Aorta (tissue), 5 donors: ENCODE measurements at places on chromosomes 12 and 14. TPM values are rescaled to one million over a fixed set of nuclear protein-coding genes. Genes with fewer than 3 reads are reported as not detected.

AJUBA gene
- 12.9 TPM for total RNA-seq

TRIAP1 gene
- total RNA-seq, result 14.1 TPM

CYP27B1 gene
- total RNA-seq, result 0.94 TPM

KRT2 gene
- not detected for total RNA-seq

TPCN1 gene
- 128 TPM for total RNA-seq

ANKS1B gene
- total RNA-seq, result 30.0 TPM

PLEKHD1 gene
- total RNA-seq, result 0.30 TPM

GYS2 gene
- 0.15 TPM for total RNA-seq

ARG2 gene
- total RNA-seq, result 8.5 TPM

HAL gene
- total RNA-seq, result 0.39 TPM

TBX3 gene
- 3.7 TPM for total RNA-seq

KIF5A gene
- total RNA-seq, result 1.3 TPM

DHRS7 gene
- total RNA-seq, result 68.2 TPM

TMEM117 gene
- total RNA-seq, result 10.6 TPM

GPR132 gene
- total RNA-seq, result 2.9 TPM
